ENCODE measurements at places on chromosomes 1 and 21.

DNA sequence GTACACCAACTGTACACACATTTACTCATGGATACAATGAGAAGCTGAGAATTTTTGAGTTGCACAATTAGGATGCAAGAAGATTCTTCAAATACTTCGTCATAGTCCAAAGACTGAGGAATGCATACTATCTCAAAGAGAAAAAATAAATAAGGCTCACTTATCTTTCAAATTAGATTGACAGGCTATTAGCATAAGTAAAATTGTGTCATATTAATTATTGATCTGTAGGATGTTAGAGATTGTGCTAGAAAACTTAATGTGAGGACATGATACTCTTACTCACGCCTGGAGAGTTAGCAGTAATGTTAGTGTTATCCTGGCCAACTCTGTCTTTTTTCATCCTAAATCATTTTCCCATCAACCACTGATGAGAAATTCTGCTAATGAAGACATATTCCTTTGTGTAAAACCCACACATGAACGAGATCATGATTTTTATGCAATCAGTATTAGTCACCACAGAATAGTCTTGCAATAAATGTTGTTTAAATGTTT, 659.0 kb downstream of the LTN1 start:
- no peak for DNase-seq

GRCh38 chr1:200681231-200681630, 11.5 kb upstream of the DDX59 start:
- DNase-seq: no peak

DNA sequence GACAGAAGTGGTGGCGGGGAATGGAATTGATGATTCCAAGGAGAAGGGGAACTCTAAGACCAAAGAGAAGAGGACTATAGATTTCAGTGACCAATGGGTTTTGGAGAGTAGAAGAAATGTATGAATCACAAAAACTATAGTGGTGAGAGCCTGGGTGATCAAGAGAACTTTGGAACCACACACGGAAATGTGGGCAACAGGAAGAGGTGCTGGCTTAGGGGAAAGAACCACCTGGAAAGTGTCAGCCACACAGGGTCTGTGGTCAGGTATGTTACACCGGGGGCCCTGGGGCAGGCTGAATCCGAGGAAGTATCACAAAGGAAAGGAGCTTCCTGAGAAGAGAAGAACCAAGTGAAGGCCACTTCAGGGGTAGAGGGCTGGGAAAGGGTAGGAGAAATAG, 11.5 kb upstream of the CHIA start:
- no peak for DNase-seq

DNA sequence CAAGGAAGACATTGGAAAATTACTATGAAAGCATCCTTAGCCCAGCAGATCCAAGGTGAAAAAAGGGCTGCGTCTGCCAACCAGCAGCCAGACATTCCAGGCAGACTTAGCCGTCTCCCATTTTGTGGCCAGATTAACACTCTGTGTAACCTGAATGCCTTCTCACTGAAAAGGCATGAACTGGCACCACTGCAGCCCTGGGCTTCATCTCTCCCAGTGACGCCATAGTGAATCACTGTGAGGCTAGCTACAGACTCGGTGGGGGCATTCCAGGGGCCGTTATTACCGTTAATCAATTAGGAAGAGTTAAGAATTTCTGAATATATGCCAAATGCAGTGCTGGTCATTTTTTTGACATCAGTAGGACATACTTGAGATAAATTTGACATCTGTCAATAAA, 627.4 kb downstream of the LMO4 start:
- DNase-seq: no peak

DNA sequence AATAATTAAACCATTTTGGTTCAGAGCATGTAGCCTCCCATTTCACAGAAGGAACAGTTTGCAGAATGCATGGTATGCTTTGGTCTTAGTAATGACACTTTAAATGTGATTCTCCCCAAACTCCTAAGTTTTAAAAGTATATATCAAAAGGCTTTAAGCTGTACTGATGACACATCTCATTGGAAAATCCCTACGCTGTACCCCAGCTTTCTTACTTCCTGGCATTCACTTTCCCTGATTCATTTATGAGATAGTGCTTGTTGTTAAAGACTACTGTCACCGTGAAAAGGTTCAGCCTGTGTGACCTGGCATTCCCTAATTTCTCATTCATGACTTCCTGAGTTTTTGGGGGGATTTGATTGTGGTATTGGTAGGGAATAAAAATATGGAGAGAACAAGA, 53.4 kb downstream of the MPZL1 start:
- no peak for DNase-seq

All from activated effector memory CD4-positive, alpha-beta T cell treated with Interleukin-2 at 50 U/mL for 16 hours (primary cell).